NCI-H2029 treated with DMSO at 0.1 percent for 48 hours (cell line): ENCODE measurements at places on chromosomes 13 and 19.

GRCh38 chr19:49553451-49554271 is 25.9 kb downstream of the RCN3 start:
- no peak for DNase-seq

GRCh38 chr13:29081036-29081435 is 260.9 kb downstream of the MTUS2 start:
- DNase-seq = no peak

- DNase-seq = no peak
These were observed 1726.0 kb downstream of the EFNB2 start for GRCh38 chr13:104809483-104809882.

- DNase-seq = no peak
These were observed 551.0 kb upstream of the NBEA start for GRCh38 chr13:34391076-34391475.

DNA sequence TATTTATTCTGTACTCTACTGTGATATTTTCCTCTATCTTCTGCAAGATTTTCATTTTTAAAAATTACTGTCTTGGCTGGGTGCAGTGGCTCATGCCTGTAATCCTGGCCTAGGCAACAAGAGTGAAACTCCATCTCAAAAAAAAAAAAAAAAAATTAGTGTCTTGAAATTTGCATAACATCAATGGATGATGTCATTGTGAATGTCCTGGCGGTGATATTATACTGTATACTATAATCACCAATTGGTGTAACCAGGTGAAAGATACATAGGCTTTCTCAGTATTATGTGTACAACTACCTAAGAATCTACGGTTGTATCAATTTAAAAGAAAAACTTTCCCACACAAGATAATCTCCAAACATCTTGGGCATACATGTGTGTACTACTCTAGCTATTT is 15.2 kb downstream of the ZNF331 start:
- no peak for DNase-seq

GRCh38 chr13:44929692-44930091 is 59.6 kb downstream of the NUFIP1 start:
- no peak for DNase-seq

- DNase-seq = no peak
These were observed 7.0 kb upstream of the LSM14A start for GRCh38 chr19:34165295-34165738.
